ENCODE measurements at places on chromosomes 13 and 19.

- no peak for DNase-seq
These were observed 41.6 kb upstream of the C13orf42 start for GRCh38 chr13:51152701-51153100.

DNA sequence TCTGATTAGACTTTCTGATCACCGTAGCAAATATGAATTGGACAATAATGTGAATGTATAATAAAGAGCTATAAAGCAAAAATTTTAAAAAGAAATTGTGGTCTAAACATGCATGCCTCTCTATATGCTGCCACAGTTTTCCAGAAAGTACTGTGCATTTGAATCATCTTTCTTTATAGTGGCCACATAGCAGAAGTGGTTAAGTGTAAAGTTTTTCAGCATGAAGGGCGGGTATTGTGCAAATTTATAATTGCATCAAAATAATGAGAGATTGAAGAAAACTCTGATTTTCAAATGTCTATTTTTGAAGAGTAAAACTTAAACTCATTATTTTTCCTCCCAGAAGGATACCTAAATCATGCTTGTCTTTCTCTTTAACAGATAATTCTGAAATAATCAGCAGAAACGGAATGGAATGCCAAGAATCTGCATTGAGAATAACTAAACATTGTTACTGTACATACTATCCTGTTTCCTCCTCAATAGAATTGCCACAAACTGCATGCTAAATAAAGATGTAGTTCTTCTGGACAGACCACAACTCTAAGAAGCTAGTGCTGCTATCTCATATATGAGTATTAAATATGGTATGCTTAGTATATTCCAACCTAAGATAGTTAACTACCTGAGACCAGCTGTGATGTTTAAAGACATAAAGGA lies 42.9 kb upstream of the RAP2A start:
- DNase-seq: no peak

GRCh38 chr13:83765796-83766195 lies 116.5 kb downstream of the SLITRK1 start:
- DNase-seq: no peak

DNA sequence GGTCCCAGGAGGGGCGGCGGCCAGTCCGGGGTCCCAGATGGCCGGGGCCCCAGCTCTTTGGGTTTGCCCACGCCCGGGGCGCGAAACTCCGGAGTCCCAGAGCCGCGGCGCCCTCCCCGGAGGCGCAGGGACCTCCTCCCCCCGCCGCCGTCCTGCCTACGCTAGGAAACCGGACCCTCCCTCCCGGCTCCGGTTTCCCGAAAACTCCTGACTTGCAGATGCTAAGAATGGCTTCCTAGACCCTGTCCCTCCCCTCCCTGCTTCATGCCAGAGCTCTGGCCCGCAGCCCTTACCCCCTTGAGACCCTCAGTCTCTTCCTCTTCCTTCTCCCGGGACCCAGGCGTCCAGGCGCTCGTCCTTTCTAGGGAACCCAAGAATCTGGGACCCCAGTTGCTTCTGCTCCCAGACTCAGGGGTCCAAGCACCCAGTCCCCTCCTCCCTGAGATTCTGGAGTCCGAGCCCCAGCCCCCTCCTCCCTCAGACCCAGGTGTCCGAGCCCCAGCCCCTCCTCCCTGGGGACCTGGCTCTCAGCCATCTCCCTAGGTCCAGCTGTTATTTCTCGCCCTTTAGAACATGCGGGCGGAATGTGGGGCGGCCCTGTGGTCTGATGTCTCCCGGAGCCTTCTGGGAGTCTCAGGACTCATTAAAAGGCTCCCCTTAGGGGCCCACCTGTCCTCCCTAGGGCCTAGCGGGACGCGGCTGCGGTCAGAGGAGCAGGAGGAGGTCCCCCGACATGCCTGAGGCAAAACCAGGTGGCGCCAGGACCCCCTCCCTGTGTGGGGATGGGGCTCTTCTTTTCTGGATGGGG lies at the start of gene MYBPC2:
TSS of gene MYBPC2 (plus strand) at position 672 of the 808 bp plus-strand sequence. CDS start at position 734, 62 bp downstream.
- DNase-seq: no peak

DNA sequence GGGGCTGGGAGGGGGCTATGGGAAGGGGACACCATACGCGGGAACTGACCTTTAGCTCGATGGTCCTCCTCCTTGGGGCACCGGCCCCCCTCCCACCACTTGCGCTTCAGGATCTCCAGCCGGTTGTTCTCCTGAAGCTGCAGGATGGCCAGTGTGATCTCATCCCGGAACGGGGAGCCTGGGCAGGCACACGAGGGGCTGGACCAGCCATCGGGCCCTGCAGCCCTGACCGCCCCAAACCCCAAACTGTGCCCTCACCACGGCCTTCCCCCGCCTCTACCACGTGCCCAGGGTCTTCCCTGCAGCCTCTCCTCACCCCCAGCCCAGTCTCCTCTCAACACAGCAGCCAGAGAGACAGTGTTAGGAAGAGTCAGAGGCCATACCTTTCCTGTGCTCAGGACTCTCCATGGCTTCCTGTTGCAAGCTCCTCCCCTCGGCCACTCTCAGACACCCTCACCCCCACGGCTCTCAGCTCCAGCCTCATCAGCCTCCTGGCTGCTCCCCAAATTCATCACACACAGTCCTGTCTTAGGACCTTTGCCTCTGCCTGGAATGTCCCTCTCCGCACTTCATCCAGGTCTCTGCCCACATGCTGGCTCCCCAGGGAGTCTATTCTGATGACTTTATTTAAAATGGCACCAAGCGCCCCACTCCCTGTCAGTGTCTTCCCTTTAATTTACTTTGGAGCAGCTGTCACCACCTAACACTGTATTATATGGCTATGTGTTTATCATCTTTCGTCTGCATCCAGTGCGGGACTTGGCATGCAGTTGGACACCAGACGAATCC lies 9.7 kb upstream of the ATP1A3 start:
- DNase-seq: no peak

- no peak for DNase-seq
These were observed 790 bp downstream of the TPM4 start for GRCh38 chr19:16076958-16077611.

DNA sequence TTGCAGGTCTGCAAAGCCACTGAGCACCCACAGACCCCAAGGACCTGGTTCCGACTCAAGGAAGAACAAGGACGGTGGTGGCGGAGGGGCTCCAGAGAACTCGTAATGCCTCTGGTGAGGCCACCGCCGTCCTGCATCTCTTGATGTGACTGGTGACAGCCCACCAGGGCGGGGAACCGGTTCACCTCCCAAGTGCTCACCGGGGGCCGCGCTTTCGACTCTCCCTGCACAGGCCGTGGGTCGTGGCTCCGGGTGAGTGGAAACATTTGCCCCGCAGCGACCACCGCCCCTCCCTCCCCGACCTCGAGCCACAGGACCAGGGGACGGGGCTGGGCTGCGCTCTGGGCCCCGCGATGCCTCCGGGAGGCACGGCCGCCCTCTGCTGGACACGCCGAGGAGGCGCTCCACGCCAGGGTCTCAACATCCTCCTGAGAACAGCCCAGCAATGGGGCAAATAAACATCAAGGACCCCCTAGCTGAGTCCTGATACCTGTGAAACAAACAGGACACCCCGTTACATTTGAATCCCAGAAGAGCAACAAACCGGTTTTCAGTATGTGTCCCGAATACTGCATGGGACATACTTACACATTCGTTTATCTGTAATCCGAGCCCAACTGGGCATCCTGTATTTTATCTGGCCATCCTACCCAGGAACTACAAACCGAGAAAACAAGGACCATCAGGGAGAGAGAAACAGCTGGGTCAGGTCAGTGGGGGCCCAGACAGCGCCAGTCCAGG lies 3.9 kb upstream of the PLPP2 start:
- no peak for DNase-seq

GRCh38 chr13:113581871-113582270 lies 2.7 kb upstream of the TFDP1 start:
- peak; percentile 37 for DNase-seq

DNA sequence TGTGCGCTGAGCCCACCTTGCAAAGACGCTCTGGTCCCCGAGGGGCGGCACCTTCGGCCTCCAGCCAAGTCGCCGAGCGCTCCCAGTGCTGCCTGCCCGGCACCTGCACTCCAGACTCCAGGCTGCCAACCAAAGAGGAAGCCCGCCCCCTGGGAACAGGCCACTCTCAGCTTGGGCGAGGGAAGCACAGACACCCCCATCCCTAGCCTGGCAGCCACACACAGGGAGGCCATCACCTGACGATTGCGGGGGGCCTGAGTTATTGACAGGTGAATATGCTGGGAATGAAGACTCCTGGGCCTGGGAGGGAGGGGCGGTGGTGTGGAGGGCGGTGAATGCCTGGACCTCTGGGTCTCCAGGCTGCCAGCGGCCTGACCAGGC lies 10.3 kb upstream of the ZNF492 start:
- DNase-seq: no peak

DNA sequence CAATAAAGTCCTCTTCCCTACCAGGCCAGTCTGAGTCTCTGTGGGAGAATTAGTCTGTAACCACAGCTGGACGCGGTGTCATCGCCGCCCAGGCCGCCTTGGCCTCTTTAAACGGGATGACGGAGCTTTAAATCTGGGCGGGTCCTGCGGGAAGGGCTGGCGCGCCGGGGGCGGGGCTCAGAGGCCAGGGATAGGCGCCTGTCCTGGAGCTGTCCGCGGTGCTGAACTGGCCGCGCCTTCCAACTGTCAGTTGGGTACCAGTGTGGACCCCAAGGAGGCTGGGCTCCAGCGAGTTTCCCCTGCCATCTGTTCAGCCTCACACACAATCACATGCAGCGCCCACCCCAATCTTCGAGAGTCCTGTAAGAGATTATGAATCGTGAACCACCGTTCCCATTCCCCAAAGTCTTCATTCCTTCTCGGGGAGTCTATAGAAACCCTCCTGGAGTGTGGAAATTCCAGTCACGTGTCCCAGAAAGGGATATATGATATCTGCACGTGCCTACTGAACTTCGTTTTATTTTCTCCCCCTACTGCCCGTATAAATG lies 11.5 kb downstream of the APLP1 start:
- DNase-seq: no peak

DNA sequence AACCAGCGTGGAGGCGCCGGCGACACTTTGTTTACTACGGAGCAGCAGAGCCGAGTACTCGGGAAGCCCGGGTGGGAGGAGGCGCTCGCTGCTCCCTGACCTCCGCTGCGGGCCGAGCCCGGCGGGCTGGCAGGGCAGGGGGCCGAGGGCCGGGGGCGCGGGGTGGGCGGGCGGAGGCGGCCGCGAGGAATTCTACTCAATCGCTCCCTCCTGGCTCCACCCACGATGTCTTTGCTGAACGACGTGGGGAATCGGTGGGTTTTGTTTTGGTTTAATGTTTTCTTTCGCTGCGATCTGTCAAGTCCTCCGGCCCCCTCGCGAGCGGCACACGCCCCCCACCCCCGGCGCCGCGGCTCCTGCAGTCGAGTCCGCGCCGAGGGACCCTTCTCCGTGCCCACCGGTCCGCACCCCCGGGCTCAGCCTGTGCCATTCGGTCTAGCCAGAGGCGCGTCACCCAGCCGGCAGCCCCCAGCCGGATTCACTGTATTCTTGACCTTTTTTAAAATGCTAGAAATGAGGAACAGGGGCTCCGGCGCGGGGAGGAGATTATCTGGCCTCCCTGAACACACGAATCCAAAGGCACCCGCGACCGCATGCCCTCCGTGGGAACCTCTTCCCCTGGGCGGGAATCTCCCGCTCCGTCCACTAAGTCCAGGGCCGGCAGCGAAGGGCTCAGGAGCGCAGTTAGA lies 636 bp upstream of the FOXO1 start:
- DNase-seq: no peak

- DNase-seq: no peak
These were observed 296.7 kb upstream of the DACH1 start for GRCh38 chr13:72163678-72164077.

DNA sequence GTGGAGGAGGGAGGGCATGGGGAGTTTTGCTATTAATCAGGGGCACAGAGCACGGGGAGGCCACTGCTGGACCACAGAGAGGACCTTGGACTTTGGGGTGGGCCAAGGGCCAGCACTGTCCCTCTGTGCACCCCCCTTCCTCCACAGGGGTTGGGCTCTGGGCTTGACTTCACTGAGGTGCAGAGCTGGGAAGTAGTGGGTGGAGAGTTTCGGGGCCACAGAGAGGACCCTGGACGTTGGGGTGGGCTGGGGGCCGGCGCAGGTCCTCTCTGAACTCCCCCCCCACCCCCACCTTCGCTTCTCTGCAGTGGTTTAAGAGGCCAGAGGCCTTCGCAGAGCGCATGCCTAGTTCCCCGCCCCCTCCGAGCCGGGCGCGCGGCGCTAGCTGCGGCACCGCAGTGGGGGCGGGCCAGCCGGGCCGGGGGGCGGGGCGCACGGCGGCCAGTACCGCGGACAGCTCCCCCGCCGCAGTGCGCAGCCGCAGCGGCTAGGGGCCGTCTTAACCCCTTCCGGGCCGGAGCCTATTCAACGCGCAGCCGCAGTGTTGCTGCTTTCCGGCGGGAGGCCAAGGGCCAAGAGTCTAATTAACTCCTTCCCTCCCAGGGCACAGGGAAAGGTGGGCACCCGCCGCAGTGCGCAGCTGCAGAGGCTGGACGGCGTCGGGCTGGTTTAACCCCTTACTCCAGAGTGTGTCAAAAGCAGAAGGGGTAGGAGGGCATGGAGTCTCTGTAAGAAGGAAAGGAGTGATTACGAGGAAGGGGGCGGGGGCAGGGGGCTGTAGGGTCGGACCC lies 3.7 kb downstream of the KCNC3 start:
- no peak for DNase-seq

All from vagina (tissue), 2 donors.